Fibroblast of pulmonary artery (primary cell): ENCODE measurements at places on chromosomes 16 and 17.

GRCh38 chr16:84888450-84888849 is 68.7 kb downstream of the CRISPLD2 start:
- DNase-seq: no peak

- no peak for DNase-seq
Observed at GRCh38 chr16:931626-932500, 38.9 kb downstream of the LMF1 start.

DNA sequence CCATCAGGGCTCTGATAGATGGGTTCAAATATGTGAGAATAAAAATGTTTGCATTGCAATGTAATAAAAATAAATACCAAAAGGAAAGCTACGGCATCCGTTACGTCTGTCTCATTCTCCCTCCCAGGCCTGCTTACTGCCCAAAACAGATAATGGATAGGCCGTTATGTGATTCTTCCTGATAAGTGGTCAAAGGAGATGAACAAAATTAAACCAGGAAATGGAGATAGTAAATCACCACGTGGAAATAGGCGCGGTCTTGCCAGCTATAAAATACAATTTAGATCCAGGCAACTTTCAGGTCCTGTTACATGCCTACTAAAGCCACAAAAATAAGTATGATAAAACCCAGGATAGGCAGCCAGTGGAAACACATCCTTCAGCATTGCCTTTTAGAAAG is 49.5 kb upstream of the CCL1 start:
- no peak for DNase-seq

GRCh38 chr16:1308036-1308976 is 1.1 kb upstream of the UBE2I start:
- DNase-seq: peak; percentile 57

GRCh38 chr17:10420811-10421210 is 939 bp downstream of the MYH8 start:
- no peak for DNase-seq

DNA sequence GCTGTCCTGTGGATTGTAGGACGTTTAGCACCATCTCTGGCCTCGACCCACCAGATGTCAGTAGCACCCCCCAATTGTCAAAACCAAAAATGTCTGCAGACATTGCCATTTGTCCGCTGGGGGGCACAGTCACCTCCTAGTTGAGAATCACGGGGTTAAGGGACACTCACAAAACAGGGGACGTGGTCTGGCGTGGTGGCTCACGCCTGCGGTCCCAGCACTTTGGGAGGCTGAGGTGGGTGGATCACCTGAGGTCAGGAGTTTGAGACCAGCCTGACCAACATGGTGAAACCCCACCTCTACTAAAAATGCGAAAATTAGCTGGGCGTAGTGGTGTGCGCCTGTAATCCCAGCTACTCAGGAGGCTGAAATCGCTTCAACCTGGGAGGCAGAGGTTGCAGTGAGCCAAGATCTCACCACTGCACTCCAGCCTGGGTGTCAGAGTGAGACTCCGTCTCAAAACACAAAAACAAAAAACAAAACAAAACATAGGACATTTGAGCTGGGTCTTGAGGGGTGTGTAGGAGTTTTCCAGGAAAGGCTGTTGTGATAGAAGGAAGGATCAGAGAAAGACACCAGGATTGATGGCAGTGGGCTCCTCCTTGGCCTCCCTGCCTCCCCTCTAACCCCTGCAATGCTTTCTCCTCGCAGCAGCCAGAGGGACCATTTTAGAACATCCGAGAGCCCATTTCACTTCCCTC is 171.8 kb upstream of the GSE1 start:
- no peak for DNase-seq

DNA sequence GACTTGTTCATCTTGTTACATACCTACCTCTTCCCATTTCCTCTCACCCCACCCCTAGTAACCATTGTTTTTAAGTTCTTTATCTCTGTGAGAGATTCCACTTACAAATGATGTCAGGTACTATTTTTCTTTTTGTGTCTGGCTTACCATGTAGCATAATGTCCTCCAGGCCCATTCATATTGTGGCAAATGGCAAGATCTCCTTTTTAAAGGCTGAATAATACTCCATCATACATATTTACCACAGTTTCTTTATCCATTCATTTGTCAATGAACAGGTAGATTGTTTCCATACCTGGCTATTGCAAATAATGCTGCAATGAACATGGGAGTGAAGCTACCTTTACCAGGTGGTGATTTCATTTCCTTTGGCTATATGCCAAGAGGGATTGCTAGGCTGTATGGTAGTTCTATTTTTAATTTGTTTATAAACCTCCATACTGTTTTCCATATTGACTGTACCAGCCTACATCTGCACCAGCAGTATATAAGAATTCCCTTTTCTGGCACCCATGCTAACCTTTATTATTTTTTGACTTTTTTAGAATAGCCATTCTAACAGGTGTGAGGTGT is 53.9 kb downstream of the NSRP1 start:
- no peak for DNase-seq

DNA sequence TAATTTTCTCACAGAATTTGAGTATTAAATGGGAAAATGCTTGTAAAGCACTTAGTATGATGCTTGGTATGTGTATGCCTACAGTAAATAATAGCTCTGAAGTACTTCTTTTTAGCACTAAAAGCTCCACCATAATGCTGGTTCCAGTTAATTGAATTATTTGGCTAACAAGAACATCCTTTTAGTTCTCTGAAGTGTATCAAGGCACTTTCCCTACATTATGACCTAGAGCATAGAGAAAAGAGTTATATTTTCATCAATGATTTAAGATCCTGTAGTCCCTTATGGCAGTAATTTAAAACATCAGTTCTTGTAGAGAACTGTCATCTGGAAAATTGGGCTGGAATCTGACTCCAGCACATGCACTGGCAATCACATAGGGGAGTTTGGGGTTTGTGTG is 21.9 kb upstream of the PHAF1 start:
- DNase-seq: no peak

- peak; percentile 67 for DNase-seq
Observed at GRCh38 chr16:3654249-3654991, at the start of gene DNASE1. Gene DNASE1 (plus strand): TSS chr16:3654691. CDS start chr16:3655374, 683 bp downstream.
